ENCODE measurements at places on chromosomes 7 and 10.
A peak's percentile ranks its signal among the peaks of the same experiment; 100 is the strongest.

GRCh38 chr10:29805134-29805723 lies 170.5 kb upstream of the SVIL start:
- no peak for DNase-seq

DNA sequence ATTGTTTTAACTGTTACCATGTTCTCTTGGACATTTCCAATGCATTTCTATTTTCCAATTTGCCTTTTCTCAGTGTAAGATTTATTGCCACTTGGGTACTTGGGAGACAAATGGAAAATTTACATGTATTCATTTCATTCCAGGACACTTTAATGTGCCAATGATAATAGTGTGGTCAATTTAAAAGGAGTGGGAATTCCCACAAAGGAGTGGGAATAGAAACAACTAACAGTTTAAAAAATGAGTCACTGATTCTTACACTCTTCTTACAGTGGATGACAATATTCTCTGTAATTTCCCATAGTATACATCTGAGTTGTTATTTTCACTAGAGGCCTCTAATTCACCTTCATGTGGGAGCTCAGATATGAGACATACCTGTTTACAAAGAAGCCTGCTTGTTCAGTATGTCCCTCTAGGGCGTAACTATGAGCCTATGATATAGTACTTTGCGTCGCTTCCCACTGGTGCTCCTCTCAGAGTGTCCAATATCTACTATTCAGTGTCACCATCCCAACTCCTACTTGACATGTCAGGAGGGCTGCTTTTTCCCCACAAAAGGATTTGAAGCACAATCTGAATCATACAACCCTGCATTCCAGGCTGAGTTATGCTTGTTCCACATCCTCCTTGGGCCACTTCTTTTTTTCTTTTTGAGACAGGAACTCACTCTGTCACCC lies 301.3 kb downstream of the PHTF2 start:
- DNase-seq: no peak

DNA sequence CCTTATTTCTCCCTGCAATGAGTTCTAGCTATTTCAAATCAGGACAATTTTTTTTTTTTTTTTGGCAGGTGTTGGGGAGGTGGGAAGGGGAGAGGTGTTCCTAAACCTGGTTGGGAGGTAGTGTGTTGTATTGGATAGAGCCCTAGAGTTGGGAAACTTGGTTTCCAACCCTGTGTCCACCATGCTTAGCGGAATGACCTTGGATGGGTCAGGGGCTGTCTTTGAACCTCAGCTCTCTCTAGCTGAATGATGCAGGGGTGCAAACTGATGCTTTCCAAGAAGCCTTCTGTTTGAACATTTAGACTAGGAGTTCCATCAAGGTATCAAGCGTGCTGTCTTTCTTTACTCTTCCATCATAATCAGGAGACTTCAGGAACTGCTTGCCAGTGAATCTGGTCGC lies 332.2 kb downstream of the LRMDA start:
- DNase-seq: no peak

DNA sequence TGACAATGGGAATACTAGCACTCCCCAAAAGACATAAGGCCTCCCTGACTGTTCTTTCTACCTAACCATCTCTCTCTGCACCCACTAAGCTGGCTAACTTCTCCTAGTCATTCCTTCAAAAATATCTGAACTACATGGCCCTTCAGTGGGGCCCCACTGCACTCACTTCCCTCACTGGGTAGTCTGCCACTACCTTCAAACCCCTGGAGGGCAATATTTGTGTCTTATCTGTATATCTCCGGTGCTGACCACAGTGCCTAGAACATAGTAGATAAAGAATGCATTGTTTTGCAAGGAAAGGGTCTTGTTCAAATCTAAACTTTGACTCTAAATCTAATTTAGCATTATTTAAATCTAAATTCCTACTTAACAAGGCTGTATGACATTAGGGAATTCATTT lies 44.3 kb downstream of the CACUL1 start:
- no peak for DNase-seq

DNA sequence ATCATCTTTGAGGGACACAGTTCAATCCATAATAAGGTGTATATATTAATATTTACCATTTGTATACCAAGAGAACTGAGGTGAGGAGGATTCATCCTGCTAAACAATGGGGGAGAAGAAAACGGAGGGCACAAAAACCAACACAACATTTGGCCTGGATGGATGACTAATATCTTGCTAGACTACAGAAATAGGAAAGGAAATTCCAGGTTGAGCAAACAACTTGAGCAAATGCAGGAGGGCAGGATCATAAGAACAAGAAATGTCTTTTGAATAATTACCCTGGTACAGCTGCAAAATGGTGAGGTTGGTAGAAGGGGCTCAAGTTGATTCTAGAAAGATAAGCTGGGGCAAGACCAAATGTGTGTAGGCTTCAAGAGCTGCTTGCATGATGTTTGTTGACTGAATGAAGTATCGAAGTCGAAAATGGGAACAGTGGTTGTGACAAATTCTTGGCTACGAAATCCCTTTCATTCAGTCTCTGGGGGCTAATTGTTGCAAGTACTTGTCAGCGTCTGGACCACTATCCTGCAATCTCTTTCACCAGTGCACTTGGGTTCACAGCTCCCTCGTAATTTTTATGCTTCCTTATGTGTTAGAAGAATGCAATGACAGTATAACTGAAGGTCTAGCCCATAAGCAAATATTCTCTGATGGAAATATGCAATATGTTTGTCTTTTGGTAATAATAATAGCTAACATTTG lies 176.2 kb downstream of the PTEN start:
- DNase-seq: no peak

DNA sequence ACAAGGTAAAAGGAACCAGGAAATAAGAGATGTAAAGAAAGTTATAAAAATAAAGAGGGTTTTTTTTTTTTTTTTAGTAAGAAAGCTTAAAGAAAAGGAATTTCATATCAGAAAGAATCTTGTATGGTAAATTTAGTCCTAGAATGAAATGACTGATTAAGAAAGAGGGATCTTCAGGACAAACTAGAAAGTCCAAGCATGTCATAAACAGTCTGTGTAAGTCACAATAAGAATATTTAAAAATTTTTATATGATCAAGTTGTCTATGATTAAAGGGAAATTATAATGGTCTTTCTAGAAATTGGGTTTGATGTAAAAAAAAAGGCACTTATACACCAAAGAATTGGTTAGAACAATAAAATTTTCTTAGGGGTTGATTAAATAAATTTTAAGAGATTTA lies 289.5 kb downstream of the XPNPEP1 start:
- DNase-seq: no peak

DNA sequence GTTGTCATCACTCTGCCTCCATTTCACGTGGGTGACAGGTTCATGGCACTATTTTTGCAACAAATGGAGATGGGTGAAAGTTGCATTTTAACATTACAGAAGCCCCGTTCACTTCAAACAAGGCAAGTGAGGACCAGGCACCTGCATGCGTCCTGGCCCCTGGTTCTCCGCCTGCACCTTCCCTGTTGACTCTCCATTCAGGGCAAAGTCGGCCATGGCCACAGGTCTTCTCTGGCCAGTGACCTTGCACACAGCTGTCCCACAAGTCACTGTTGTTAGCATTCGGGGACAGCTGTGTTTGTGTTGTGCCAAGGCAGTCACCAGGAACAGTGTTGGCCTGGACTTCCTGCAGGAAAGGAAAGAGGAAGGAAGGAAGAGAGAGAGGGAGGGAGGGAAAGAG lies 554.9 kb downstream of the TCERG1L start:
- no peak for DNase-seq

DNA sequence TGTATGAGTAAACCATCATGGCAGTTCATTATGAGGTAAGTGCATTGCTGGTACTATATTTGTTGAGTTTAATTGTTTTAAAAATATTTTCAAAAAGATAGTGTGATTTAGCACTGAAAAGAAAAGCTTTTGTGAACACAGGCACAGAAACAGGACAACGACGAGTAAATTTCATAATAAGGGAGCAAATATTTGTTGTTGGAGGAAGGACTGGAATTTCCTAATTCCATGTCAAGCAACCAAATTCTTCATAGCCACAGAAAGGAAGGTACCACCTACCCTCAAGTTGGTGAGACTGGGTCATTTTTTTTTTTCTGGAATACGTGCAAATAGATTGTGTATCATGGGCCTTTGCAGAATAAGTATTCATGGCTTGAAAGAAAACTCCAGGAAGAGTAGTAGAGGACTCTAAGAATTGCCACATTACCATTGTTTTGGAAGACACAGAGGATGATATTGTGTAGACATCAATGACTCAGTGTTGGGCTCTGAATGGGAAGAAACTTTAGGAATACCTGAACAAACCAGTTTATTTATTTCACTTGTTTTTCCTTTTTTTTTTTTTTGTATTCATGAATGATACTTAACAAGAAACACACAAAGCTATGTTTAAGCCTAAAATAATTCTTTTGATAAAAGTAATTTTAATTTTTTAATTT lies 7.8 kb downstream of the UBE2D4 start:
- no peak for DNase-seq

DNA sequence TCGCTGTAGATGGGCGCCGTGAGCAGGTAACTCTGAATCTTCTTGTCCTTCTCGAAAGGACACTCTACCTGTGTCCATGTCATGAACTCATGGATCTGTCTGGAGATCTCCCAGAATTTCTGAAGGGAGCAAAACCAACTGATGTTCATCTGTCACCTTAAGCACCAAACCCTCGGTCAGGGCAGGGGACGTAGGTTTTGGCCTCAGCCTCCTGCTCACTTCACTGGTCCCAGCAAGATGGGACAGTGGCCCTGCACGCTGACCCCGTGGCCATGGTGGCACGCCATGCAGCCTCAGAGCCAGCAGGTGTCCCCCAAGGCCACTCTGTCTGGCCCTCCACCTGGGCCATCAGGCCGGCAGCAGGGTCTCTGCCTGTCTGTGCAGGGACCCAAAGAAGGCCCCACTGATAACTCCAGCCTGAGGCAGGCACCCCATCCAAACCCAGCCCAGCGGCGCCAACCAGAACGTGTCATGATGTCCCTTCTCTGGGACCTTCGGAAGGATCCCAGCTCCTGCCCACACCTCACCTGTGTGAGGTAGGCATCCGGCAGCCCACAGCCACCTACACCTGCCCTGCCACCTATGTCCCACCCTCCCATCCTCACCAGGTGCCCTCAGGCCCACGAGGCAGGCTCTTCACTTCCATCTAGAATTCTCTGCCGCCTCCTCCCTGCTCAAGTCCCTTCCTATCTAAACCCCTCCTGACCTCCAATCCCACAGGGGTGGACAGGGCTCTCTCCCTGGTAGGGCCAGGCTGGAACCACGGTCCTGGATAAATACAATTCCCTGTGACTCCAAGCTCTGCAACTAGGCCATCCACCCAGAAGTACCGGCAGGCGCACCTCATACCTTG lies 59.0 kb downstream of the CSGALNACT2 start:
- no peak for DNase-seq

GRCh38 chr7:80679921-80680907 lies 41.8 kb downstream of the CD36 start:
- no peak for DNase-seq

DNA sequence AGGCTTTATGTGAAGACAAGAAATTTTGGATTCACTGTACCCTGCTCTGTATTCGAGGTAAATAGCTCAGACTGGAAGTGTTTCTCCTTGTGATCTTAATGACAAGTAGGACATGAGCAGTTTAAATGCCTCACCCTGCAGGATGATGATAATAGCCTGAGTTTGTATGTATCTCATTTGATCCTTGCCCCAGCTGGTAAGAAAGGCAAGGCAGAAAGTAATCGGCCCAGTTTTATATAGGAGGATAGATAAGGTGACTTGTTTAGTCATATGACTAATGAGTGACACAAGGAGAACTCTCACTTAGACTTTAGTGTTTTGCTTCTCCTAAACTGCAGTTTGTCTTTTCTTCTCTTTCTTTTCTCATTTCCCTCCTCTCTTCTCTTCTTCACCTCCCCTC lies 372.6 kb downstream of the PHF14 start:
- DNase-seq: no peak

- DNase-seq: no peak
Measured at GRCh38 chr10:48740988-48741387, 56.3 kb downstream of the WDFY4 start.

- DNase-seq: no peak
Measured at GRCh38 chr7:44633254-44634186, 27.1 kb downstream of the OGDH start.

- no peak for DNase-seq
Measured at GRCh38 chr10:94443047-94443446, 40.7 kb downstream of the TBC1D12 start.

DNA sequence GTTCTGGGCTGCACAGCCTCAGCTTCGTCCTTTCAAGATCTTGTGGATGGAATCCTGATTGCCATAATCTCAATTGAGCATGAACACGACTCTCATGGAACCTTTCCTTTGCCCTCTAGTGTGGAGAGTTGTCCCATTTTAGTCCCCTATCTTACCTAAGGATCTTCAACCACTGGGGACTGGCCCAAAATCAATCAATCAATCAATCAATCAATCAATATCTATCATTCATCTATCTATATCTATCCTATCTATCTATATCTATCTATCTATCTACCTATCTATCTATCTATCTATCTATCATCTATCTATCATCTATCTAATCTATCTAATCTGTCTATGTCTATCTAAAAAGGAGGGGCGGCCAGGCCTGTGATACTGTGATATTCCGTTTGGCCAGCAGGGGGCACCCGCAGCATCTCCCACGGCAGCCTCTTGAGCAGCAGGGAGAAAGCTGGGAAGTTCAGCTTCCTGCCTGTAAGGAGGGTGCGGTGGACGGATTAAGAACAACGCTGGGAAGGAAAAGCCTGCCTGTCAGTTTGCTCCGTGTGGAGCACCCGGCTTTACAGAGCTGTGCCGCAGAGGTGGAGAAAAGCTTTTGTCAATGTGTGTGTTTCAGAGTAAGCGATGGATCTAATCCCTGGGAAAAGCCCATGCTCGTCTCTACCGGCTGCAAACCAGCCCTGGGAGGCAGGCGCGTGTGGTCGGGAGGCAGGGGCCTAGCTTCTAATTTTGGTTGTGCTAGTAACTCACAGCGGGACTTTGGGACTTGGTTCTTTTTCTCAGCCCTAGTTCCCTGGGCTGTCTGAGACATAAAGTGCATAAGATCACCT lies 124.9 kb downstream of the SH2D4B start:
- peak; percentile 21 for DNase-seq

DNA sequence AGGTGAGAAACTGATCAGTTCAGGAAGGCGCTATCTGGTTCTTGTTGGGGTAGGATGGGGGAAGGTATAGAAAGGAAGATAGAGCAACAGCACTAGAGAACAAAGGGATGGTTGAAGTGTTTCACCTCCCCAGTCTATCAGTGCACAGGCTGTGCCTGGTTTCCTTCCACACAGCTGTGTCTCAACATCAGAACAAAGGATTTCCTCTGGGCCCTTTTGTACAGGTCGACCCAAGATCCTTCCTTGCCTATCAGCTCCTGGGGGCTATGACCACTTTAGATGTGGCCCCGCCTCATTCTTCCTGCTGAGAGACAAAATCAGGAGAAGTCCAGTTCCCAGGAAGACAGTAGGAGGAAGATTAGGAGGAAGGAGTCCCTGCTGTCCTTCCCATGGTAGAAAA lies 65.6 kb downstream of the NAMPT start:
- DNase-seq: no peak

All from stimulated activated CD4-positive, alpha-beta T cell treated with anti-CD3 and anti-CD28 coated beads, Interleukin-1b, Interleukin-23, amount 100 ng/mL, for 1 hour (primary cell).